ENCODE measurements at places on chromosomes 7 and 10. TPM values are rescaled to one million over a fixed set of nuclear protein-coding genes. Genes with fewer than 3 reads are reported as not detected.

DNA sequence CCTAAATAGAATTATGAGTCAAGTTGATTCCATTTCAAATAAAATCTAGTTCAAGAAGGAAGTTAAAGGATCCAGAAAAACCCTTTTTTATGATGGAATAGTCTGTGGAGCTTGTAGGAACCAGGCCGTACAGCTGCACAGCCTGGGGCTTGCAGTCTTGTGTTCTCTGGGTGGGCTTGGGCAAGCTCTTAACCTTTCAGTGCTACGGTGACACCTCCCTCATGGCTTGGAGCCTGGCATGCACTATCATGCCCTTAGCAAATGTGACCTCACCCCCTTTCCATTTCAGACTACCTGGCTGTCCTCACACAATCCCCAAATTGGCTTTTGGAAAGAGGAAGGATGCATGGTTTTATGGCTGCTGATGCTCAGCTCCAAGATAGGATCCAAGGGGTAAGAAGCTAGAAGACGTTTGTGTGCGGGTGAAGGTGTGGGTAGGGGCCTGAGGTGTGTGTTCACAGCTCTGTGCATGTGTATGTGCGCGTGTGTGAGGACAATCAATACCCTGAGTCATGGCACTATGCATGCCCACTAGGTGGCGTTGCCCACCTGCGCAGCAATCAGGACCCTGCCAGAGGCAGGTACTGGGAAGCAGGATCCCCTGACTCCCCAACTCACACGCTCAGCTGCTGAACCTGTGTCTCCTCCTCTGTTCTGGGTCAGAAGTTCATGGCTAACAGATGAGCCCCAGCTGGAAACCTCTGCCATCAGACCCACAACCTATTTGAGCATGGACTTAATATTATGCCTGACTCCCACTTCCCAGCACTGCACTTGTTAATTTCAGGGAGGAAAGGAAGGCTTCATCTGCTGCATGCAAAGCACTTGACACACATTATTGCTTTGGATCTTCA is 113.4 kb downstream of the PTPN20 start:
- no peaks in the 10 kb centered on the region for H3K36me3 ChIP-seq
- H3K4me1 ChIP-seq, result no peaks in the 10 kb centered on the region
- H3K27me3 ChIP-seq, result peaks cover 17% of the 10 kb centered on the region
- H3K4me3 ChIP-seq, result no peak overlapping the region
- no peak overlapping the region for H3K27ac ChIP-seq

DNA sequence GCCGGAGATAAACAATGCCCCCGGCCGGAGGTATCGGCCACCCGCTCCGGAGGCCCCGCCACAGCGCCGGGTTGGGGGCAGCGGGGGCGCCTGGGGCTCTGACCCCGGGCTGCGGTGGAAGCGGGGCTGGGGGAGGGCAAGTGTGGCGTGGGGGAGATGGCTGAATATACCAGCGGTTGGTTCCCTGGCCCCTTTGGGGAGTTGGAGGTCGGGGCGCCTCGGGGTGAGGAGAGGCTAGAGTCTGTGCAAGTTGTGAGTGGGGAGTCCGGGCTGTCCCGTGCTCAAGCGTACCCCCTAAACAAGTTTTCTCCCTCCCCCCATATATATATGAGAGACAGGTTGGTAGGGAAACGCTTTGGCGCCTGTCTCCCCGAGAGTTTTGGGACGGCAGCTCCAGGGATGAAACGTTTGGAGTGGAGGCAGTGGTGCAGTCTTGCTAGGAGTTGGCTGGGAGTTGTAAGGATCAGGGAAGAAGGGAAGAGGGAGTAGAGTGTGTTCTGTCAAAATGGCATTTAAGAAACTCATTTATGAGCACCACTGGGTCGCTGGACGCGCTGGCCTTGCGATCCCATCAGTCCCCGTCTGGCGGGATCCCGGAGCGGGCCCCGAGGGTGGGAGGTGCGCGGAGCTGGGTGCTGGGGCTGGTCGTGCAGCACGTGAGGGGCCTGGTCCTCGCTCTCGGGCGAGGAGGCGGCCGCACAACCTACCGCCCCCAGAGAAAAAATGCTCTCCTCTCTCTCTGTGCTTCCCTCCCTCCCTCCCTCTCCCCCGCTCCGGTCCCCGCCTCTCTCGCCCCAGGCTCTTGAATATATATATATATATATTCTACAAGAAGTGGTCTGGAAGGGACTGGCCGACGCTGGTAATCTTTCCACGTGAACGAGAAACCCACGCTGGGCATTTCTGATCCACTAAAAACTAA is 1.1 kb downstream of the TET1 start:
- DNase-seq, result no peak
- no peaks in the 10 kb centered on the region for H3K36me3 ChIP-seq
- peaks cover 28% of the 10 kb centered on the region for H3K27me3 ChIP-seq

GRCh38 chr10:30415593-30415992 is 18.4 kb upstream of the MAP3K8 start:
- no peak for DNase-seq
- H3K27ac ChIP-seq, result no peak overlapping the region
- peaks cover 7% of the 10 kb centered on the region for H3K36me3 ChIP-seq
- H3K4me1 ChIP-seq, result peaks cover 29% of the 10 kb centered on the region
- H3K27me3 ChIP-seq, result no peaks in the 10 kb centered on the region

GRCh38 chr7:100486111-100486636 is 2.4 kb downstream of the NYAP1 start:
- H3K27me3 ChIP-seq, result no peaks in the 10 kb centered on the region
- H3K36me3 ChIP-seq, result peaks cover 5% of the 10 kb centered on the region
- no peak overlapping the region for H3K27ac ChIP-seq
- H3K4me1 ChIP-seq, result no peaks in the 10 kb centered on the region
- no peak for DNase-seq
- no peak overlapping the region for H3K4me3 ChIP-seq

GRCh38 chr10:110841767-110842267 is 29.9 kb upstream of the PDCD4 start:
- no peak overlapping the region for H3K4me3 ChIP-seq
- H3K27me3 ChIP-seq, result no peaks in the 10 kb centered on the region
- H3K36me3 ChIP-seq, result no peaks in the 10 kb centered on the region
- H3K27ac ChIP-seq, result no peak overlapping the region

- H3K36me3 ChIP-seq, result no peaks in the 10 kb centered on the region
- H3K27me3 ChIP-seq, result no peaks in the 10 kb centered on the region
- no peak overlapping the region for H3K27ac ChIP-seq
- no peak overlapping the region for H3K4me3 ChIP-seq
- DNase-seq, result peak; percentile 9
- no peaks in the 10 kb centered on the region for H3K4me1 ChIP-seq
Measured at GRCh38 chr10:62638062-62638477, 166.4 kb upstream of the ADO start.

Gene TAF6
- total RNA-seq, result 50.5 TPM
